ENCODE measurements at places on chromosomes 16 and 17. TPM values are rescaled to one million over a fixed set of nuclear protein-coding genes. Genes with fewer than 3 reads are reported as not detected.

Gene KRTAP4-1
- not detected for total RNA-seq

Gene DHX38
- total RNA-seq: 53.5 TPM

Gene NPIPA8
- 0.67 TPM for total RNA-seq

Gene C17orf100
- 1.3 TPM for total RNA-seq

Gene CMTM1
- 8.4 TPM for total RNA-seq

Gene SULT1A1
- total RNA-seq: 55.4 TPM

Gene NOTUM
- 6.1 TPM for total RNA-seq

Gene DUSP3
- total RNA-seq: 100.0 TPM

Gene TMEM88
- total RNA-seq: 10.7 TPM

Gene TGFB1I1
- total RNA-seq: 49.9 TPM

Gene EVPL
- 46.8 TPM for total RNA-seq

Gene MPO
- 0.35 TPM for total RNA-seq

Gene TEKT5
- total RNA-seq: not detected

Gene SETD1A
- total RNA-seq: 18.6 TPM

Gene TMC7
- 5.0 TPM for total RNA-seq

Gene BOLA2B
- total RNA-seq: 59.3 TPM
